ENCODE measurements at places on chromosomes 4 and X.

- no peaks in the 10 kb centered on the region for H3K4me1 ChIP-seq
- no peak overlapping the region for H3K27ac ChIP-seq
- no peak overlapping the region for H3K4me3 ChIP-seq
- DNase-seq: peak; percentile 68
Measured at GRCh38 chr4:139229534-139230039, 50.4 kb downstream of the MGARP start.

GRCh38 chr4:97411356-97411755 is 731.9 kb downstream of the STPG2 start:
- no peaks in the 10 kb centered on the region for H3K36me3 ChIP-seq
- no peak overlapping the region for H3K4me3 ChIP-seq
- H3K4me1 ChIP-seq: no peaks in the 10 kb centered on the region
- DNase-seq: no peak
- H3K27ac ChIP-seq: no peak overlapping the region
- no peaks in the 10 kb centered on the region for H3K27me3 ChIP-seq

DNA sequence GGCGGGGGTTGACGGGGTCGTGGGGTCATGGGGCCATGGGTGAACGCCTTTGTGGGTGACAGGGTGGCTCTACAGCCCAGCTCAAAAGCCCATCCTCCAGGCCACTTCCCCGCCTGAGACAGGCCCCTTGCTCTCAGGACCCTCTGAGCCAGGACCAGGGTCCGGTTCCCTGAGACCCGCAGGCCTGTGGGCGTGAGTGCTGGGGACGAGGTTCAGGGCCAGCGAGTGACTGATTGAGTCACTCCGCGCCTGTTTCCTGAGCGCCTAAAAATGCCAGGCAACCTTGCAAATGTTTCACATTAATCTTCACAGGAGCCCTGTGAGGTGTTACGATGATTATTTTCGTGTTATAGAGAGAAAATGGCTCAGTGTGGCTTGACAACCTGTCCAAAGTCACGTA is 97.8 kb downstream of the ZNF674 start:
- DNase-seq: peak; percentile 8
- no peaks in the 10 kb centered on the region for H3K27me3 ChIP-seq
- peaks cover 8% of the 10 kb centered on the region for H3K4me1 ChIP-seq
- peak overlapping the region; percentile 89 for H3K27ac ChIP-seq
- H3K36me3 ChIP-seq: peaks cover 4% of the 10 kb centered on the region

DNA sequence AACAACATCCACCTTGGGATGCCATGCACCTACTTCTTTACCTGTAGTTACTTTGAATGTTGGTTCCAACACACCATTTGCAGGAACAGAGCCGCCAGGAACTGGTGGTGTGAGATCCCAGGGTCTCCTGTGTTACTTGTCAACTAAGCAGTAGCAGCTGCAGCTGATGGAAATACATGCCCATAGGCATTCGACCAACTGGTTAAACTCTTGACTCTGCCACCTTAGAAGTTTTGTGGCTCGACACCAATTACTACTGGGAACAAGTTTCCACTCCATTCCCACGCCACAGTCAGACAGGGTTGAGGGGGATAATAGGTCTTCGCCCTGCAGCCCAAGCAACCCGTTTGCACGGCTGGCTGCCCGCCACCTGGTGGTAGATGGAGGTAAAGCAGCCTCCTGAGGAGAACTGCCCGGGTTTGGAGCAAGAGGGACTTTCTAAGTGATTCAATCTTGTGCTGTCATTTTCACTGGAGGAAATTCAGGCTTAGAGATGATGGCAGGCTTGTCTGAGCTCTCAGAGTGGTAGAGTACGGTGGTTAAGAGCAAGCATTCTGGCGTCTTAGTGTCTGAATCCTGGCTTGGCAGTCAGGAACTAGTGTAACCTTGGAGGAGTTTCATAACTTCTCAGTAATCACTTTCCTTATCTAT is 119.1 kb upstream of the TRIM2 start:
- no peak overlapping the region for H3K4me3 ChIP-seq
- peak; percentile 60 for DNase-seq
- no peak overlapping the region for H3K27ac ChIP-seq

- H3K4me3 ChIP-seq: no peak overlapping the region
- no peak overlapping the region for H3K27ac ChIP-seq
- H3K27me3 ChIP-seq: no peaks in the 10 kb centered on the region
- no peak for DNase-seq
- no peaks in the 10 kb centered on the region for H3K36me3 ChIP-seq
- H3K4me1 ChIP-seq: no peaks in the 10 kb centered on the region
Measured at GRCh38 chrX:50075630-50076339, 125.0 kb downstream of the AKAP4 start.

Data from IMR-90 (cell line).